ENCODE measurements at places on chromosomes 5 and 9.

- DNase-seq: no peak
These were observed 106.5 kb upstream of the RAD23B start for GRCh38 chr9:107176436-107177151.

GRCh38 chr9:88767504-88767790 lies 223.8 kb upstream of the S1PR3 start:
- no peak for DNase-seq

- DNase-seq: no peak
These were observed 50.3 kb upstream of the ACO1 start for GRCh38 chr9:32334112-32334511.

GRCh38 chr9:134647359-134648080 lies 5.9 kb downstream of the COL5A1 start:
- no peak for DNase-seq

DNA sequence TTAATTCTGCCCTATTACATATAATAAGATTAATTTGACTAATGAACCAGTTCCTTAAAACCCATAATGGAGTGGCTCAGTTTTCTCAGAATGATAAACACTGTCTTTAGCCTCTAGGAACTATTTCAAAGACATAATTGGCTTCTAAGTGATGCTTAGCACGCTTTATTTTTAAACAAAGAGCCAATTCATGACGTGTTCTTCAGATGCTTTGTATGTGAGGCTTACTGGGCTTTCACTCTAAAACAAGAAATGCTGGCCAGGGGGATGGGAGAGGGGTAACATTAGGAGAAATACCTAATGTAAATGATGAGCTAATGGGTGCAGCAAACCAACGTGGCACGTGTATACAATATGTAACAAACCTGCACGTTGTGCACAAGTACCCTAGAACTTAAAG lies 7.6 kb upstream of the SFXN1 start:
- peak; percentile 16 for DNase-seq

DNA sequence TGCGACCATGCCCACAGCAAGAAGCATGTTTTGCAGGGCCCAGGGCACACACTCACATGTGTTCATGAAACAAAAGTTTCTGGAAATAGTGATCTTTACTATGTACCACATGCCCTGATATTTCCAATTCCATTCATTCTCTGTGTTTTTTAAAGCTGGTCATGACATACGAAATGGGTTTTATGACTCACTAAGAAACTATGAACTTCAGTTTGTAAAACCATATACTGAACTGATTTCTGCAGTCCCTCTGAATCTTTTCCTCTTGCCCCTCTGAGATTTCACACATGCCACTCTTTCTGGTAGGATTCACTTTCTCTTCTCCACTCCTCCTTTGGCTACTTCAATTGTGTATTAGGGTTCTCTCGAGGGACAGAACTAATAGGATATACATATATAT lies 416.1 kb upstream of the TRPC7 start:
- no peak for DNase-seq

- DNase-seq: no peak
These were observed 148.1 kb downstream of the ACTBL2 start for GRCh38 chr5:57334475-57334874.

- peak; percentile 42 for DNase-seq
These were observed 438 bp downstream of the SOX30 start for GRCh38 chr5:157651623-157652376.

GRCh38 chr9:116350213-116350612 lies 196.6 kb downstream of the PAPPA start:
- DNase-seq: no peak

- peak; percentile 25 for DNase-seq
These were observed 115.4 kb upstream of the PPP2R2B start for GRCh38 chr5:146993876-146994530.

- DNase-seq: no peak
These were observed 9.2 kb upstream of the FUBP3 start for GRCh38 chr9:130570208-130570607.

- no peak for DNase-seq
These were observed 89.8 kb downstream of the ERMP1 start for GRCh38 chr9:5743109-5743508.

DNA sequence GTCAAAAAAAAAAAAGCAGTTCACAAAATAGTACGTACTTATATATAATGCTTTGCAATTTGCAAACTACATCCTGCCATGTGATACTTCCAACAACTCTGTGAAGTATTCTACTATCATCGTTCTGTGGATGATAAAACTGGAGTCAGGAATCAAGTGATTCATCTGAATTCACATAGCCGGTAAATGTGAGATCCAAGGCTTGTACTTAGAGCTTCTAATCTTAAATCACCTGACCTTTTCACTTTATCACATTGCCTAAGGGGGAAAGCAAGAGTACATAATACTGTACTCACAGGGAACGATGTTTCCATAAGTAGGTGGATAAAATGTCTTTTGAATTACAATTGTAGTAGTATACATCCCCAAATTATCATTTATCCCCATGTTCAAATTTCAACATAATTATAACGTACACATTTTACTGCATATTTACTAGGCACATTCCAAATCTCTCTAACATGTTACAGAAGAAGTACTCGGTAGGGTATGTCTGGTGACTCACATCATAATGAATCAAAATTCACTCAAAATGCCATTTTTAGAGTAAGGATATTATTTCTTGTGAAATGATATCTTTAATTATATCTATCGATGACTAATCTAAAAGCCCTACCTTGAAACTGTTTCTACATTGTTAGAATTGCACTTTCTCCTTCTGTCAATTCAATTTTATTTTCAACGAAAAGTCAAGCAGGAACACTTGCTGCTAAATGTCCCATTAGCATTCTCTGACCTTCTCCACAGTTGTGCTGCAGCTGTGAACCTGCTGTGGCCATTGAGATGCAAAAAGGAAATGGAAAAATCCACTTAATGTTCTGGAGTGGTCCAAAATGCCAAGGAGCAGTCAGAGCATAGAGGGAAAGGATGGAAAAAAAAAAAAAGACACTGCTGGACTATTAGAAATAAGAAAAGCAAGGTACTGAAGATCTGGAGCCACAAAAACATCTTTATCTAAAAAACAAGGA lies 78.9 kb downstream of the OR2K2 start:
- DNase-seq: no peak

GRCh38 chr5:37735649-37736347 lies 104.0 kb downstream of the GDNF start:
- no peak for DNase-seq

DNA sequence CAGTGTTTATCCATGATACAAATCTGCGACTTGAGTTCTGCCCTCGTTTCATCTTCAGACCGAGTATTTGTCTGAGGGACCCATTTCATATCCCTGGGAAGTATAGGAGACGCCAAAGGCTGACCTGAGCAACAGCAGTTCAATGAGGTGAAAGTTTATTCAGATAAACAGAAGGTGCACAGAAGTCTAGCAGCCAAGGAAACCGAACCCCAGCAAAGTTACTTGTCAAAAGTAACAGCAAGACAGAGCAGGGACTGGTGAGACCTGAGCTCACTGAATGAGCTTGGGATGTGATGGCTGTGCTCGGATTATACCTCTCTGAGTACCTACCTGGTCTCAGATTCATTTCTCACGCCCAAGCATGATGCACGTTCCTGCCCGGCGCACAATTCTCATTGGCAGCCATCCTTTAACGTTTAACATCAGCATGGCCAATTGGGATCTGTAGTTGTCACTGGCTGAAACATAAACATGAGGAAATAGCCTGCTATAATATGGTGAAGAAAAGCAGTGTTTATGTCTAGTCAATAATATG lies 599 bp downstream of the LYRM7 start:
- peak; percentile 59 for DNase-seq

DNA sequence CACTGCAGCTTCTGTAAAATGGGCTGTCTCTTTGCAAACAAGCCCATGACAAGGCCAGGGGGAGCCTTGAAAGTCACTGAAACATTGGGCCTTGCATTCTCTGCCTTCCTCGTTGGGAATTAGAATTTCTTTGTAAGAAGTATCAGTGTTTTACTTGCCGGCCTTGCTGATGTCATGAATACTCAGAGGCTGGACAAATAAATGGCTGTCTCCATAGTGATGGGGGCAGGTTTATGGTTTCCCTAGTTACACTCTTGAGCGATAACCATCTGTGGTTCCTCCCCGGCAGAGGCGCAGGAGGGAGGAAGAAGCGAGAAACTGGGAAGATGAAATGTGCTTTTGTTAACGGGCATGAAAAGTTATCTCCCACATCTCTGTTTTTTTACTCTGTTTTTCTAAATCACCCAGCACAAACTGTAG lies 272.7 kb upstream of the PANK3 start:
- peak; percentile 91 for DNase-seq

- DNase-seq: peak; percentile 24
These were observed 193.1 kb downstream of the GLIS3 start for GRCh38 chr9:4106760-4107143.

DNA sequence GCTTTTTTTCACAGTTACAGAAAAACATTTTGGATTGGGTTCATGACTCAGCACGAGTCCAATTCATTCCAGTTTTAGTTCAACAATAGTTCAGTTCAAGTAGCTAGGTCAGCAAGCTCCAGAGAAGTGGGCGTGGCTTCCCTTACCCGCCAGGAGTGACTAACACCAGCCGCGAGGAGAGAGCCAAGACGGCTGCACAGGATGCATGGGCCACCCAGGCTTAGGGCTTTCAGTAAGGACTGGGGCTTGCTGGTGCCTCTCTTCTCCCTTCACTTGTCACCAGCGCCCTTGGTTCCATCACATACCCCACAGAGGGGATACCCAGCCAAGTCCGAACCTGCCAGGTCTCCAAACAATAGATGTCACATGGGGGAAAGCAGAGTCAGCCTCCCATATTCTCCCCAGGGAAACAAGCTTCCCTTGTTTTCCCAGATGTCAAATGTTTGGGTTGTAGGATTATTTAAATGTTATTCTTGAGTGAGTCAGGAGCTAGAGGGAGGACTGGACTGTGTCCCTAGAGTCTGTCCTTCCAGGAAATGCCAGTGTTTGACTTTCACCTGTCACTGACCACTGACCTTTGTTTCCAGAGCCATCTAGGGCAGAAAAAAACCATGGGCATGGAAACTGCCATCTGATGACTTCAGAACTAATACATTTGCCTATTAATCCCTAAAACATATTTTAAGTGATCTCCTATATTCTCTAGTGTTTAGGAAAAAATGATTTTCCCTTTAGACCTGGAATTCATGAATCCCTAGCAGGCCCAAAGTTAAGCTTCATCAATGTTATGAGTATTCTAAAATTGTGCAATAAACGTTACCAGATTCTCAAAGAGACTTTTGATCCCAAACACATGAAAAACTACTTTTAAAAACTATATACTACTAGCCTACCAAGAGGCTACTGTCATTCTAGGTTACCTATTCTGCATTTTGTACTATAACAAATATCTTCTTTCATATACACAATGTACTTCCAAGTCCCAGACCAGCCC lies 51.9 kb downstream of the NIPAL4 start:
- DNase-seq: peak; percentile 95
